ENCODE measurements at places on chromosomes 6 and 20.

DNA sequence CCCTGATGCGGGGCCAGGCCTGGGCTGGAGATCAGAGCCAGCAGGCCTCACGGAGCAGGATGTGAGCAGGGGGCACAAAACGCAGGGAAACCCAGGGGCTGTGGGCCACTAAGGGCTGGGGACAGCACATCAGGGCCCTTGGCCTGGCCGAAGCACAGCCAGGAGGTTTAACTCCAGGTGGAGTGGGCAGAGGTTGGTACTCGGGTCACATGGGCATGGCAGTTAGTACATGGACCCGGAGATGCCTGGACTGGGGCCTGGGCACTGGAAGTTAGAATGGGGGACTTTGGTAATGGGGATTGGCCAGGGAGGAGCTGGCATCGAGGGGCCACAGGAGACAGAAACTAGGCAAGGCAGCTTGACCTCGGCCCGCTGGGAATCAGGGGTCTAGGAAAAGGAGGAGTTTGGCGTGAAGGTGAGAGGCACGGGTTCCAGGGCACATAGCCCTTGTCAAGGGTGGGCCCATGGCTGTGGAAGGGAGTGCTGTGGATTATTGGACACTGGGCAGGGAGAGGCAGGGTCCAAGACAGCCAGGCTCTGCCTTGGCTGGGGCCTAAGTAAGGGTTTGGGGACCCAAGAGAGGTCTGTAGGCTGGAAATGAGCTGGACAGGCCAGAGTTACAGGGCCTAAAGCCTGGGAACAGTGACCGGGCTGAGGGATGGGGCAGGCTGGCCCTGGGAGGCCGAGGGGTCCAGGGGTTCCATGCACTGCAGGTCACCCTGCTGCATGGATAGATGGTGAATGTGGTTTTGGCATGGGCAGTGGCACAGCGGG, 41.6 kb upstream of the CD93 start:
- no peak for DNase-seq

GRCh38 chr20:46122071-46122470, 4.0 kb downstream of the CD40 start:
- DNase-seq, result no peak

- DNase-seq, result no peak
These were observed 26.4 kb downstream of the ZMYND8 start for GRCh38 chr20:47330071-47330470.

- DNase-seq, result no peak
These were observed 57.3 kb downstream of the CDC5L start for GRCh38 chr6:44444853-44445252.

GRCh38 chr6:137357263-137357947, 136.8 kb downstream of the OLIG3 start:
- DNase-seq, result no peak

- DNase-seq, result no peak
These were observed 36.3 kb downstream of the SLC52A3 start for GRCh38 chr20:731891-732560.

- no peak for DNase-seq
These were observed 194.8 kb downstream of the MAFB start for GRCh38 chr20:40494248-40494647.

GRCh38 chr6:5950361-5950785, 56.4 kb downstream of the NRN1 start:
- DNase-seq, result peak; percentile 15

GRCh38 chr6:104325341-104326172, 534.2 kb downstream of the HACE1 start:
- no peak for DNase-seq

GRCh38 chr6:150478656-150479545, 110.1 kb downstream of the IYD start:
- DNase-seq, result no peak

DNA sequence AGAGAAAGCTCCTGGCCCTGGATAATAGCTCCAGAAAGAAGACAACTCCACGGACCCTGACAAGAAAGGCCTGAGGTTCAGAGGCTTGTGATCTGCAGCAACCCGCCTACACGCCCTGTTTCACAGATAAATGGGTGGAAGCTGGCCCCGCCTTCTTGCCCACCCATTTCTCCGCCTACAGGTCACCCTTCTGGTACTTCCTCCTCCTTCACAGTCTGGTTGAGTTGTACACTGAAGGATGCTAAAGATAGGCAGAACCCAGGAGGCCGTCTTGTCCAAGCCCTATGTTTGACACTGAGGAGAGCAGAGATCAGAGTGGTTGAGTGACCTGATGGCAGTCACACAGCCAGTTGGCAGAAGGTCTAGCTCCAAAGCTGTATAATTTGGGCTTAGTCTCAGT, 34.2 kb upstream of the MDGA1 start:
- peak; percentile 31 for DNase-seq

DNA sequence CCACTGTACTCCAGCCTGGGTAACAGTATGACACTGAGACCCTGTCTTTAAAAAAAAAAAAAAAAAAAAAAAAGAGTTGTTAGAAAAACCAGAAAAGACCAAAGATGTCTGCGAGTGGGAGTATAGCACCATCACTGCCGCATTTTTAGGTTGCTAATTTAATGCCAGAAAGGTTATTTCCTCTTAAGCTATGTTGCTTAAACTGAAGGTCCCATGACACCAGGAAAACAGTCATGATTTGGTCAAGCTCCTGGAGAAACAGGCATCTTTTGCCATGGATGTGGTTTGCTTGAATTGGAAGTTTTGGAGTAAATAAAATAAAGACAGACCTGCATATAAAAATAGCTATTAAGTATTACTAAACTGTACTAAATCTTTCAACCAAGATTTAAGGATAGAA, 68.3 kb upstream of the TNFRSF21 start:
- no peak for DNase-seq

DNA sequence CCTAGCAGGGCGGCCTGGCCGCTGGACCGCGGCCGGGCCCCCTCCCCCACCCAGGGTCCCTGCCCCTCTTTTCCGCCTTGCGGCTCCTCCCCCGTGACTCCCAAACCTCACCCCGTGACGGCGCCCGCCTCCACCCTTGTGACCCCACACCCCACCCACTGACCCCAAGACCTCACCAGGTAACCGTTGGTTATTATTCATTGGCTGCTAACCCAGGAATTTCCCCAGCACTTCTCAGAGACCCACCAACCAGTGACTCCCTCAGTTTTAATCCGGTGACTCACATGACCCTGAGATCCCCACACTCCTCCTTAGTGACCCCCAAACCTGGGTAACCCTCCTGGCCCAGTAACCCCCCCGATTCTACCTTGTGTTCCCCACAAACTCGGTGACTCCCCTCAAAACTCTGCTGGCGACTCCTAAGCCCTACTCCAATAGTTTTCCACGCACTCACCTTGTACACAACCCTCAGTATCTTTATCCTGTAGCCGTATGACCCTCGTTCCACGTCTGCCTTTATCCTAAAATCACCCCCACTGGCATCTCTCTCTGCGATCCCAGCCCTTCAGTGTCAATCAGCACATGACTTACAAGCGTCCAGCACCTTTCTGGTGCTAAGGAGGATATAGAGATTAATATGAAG, 534 bp downstream of the ZNF76 start:
- DNase-seq, result peak; percentile 73

GRCh38 chr20:36591854-36592641, 13.5 kb upstream of the RAB5IF start:
- peak; percentile 31 for DNase-seq

GRCh38 chr6:75128878-75129570, 76.8 kb downstream of the COL12A1 start:
- no peak for DNase-seq

DNA sequence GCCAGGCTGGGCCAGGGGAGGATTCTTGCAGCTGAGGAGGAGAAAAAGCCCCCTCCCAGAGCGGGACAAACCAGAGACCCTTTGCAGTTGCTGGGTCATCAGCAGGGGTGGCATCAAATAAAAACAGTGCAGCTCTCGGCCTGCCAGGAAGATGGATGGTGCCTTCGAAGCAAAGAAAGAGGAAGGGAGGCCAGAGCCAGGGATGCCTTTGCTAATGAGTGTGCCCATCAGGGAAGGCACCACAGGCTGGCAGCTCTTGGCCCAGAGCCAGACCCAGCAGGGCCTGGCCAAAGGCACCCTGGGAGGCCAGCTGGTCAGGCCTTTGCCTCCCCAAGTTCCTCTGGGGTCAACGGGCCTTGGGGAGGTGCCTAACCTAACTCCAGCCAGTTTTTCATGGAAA, 26.3 kb upstream of the ZNF318 start:
- no peak for DNase-seq

GRCh38 chr6:142075516-142076101, 57.1 kb upstream of the GJE1 start:
- no peak for DNase-seq

- no peak for DNase-seq
These were observed 69.5 kb downstream of the GTF2H5 start for GRCh38 chr6:158237656-158238055.

DNA sequence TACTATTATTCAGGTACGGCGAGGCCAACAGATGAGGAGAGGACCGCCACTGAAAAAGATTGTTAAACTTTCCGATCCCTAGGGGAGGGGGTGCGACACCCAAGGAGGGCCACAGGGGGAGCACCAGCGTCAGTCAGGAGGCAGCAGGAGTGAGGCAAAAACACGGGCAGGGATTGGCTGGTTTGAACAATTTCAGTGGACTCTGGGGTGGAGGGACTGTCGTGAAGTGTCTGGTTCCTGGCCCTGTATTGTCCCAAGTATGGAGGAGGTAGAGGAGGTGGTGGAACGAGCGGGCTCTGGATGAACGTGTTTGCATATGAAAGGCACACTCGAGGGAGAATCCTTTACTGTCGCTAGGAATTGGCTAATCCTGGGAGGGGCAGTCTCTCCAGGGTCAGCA, 32.5 kb upstream of the MCUR1 start:
- DNase-seq, result no peak

DNA sequence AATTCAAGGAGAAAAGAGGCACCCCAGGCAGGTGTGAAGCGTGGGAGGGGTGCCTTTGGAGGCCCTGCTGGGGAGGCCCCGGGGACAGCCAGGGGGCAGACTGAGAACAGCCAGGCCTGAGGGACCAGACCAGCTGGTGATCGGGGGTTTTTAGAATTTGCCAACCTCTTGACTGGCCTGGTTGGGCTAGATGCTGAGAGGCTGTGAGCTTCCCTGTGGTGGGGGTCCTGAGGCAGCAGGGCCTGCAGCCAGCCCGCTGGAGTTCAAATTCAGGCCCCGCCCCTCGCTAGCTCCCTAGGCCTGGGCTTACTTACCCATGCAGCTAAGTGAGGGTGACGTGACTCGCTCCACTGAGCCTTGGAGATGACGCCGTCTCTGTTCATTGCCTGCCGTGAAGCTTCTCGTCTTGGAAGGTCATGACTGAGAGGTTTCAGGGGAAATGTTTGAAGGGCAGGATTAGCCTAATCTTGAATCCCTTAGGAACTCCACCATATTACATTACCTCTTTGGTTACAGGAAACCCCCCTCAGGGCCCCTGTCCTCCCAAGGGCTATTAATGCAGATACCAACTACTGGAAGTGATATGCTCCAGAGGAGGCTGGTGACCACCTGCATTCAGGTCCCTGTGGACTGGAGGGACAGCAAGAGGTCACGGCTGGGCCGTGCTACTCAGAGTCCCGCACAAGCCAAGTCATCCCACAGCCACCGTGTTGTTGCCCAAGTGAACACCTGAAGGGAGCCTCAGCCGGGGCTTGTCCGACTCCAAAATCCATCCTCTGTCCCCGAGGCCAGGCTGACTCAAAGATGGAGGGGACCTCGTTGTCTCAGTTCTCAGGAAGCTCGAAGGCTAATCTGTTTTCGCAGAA, 73.9 kb upstream of the DUSP22 start:
- DNase-seq, result no peak

- no peak for DNase-seq
These were observed 30.3 kb downstream of the AK9 start for GRCh38 chr6:109660526-109661320.

DNA sequence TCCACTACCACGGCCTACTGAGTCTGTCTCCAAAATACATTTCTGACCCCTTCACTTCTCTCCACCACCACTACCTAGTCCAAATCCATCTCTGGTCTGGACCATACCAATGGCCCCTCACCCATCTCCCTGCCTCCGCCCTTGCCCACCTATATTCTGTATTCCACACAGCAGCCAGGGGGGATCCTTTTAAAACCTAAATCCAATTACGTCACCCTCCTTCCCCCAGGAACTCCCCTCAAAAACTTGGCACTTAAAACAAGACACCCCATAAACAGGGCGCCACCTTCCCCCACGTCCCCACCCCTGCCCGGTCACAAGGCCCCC, 680 bp downstream of the PDRG1 start:
- no peak for DNase-seq

DNA sequence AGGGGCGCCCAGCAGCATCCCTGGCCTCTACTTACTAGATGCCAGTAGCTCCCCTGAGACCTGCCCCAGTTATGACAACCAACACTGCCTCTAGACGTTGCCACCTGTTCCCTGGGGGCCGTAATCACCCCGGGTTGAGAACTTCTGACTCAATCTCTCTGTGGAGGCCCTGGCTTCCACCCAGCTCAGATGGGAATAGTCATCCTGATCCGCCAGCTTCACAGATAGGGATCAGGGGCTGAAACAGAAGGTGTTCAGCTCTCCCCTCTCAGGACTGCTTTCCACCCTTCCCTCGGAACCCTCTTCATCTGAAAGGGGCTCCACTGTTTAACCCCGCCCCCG, 3.3 kb downstream of the CAPN11 start:
- no peak for DNase-seq

DNA sequence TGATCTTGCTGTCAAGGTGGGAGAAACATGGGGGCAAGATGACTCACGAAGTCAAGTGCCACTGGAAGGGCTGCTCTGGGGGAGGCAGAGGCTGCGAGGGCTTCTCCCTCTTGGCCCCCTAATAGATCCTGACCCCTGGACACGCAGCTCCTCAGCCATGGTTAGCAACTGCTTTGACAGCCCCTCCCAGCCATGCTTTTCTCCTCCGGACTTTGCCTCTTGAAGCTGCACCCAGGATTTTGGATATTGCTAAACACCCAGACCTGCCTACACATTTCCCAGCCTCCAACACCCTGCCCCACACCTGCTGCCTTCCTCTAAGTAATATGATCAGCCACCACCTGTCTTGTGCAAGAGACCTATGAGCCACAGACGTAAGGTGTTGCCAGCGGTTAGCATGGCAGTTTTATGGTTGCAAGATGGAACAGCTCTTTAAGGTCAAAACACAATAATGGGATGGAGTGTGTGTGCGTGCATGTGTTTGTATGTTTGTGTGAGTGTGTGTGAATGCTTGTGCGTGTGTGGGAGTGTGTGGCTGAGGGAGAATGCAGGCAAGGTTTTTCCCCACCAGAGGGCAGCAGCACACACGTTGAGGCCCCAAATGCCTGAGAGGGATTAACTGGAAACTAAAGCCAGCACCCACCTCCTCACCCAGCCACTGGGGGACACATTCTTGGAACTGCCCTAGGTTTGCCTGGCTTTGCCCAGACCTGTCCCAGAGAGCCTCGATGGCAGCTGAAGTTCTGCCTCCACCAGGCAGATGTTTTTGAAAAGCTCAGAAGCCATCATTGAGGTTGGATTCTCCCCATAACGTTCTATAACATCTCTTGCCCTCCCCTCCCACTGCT, 2.5 kb downstream of the IP6K3 start:
- DNase-seq, result peak; percentile 65

Data from activated T-cell treated with anti-CD3 and anti-CD28 coated beads for 48 hours (primary cell).